ENCODE measurements at places on chromosomes 13 and 19.
A peak's percentile ranks its signal among the peaks of the same experiment; 100 is the strongest.

- DNase-seq: no peak
Measured at GRCh38 chr19:1523412-1524286, at the start of gene PLK5. TSS of gene PLK5 (plus strand) at chr19:1524077. CDS start at chr19:1526997, 2,920 bp downstream.

- DNase-seq: no peak
Measured at GRCh38 chr19:16288544-16288943, 36.1 kb upstream of the KLF2 start.

- DNase-seq: peak; percentile 52
Measured at GRCh38 chr13:21399741-21400140, 59.4 kb downstream of the ZDHHC20 start.

- DNase-seq: no peak
Measured at GRCh38 chr13:95411428-95412040, 110.3 kb upstream of the ABCC4 start.

- no peak for DNase-seq
Measured at GRCh38 chr13:103517066-103517767, 451.0 kb upstream of the SLC10A2 start.

GRCh38 chr13:58994077-58994476 lies 1169.7 kb downstream of the DIAPH3 start:
- no peak for DNase-seq

GRCh38 chr13:77480066-77480465 lies 55.4 kb upstream of the SCEL start:
- DNase-seq: no peak

DNA sequence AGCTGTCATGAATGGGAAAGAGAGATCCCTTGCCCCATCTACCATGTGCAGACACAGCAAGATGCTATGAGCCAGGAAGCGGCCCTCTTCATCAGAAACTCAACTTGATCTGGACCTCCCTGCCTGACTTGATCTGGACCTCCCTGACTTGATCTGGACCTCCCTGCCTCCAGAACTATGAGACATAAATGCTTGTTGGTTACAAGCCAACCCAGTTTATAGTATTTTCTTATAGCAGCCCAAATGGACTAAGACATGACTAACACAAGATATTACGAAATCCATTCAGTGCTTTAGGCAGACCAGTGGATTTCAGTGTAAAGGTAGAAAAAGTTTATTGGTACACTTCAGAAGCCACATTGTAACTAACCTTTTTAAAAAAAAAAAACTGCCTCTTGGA lies 15.6 kb downstream of the PCID2 start:
- DNase-seq: no peak

GRCh38 chr19:31140717-31141116 lies 208.5 kb downstream of the TSHZ3 start:
- DNase-seq: no peak

GRCh38 chr19:33260628-33261418 lies 35.2 kb upstream of the SLC7A10 start:
- DNase-seq: peak; percentile 94

DNA sequence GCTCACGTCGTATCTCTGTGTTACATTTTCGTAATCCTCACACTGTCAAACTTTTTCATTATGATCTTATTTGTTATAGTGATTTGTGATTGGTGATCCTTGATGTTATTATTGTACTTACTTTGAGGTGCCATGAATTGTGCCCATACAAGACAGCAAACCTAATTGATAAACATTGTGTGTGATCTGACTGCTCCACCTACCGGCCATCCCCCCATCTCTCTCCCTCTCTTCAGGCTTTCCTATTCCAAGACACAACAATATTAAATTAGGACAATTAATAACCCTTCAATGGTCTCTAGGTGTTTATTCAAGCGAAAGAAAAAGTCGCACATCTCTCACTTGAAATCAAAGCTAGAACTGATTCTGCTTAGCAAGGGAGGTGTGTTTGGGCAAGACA lies 349.3 kb downstream of the RBM26 start:
- no peak for DNase-seq

DNA sequence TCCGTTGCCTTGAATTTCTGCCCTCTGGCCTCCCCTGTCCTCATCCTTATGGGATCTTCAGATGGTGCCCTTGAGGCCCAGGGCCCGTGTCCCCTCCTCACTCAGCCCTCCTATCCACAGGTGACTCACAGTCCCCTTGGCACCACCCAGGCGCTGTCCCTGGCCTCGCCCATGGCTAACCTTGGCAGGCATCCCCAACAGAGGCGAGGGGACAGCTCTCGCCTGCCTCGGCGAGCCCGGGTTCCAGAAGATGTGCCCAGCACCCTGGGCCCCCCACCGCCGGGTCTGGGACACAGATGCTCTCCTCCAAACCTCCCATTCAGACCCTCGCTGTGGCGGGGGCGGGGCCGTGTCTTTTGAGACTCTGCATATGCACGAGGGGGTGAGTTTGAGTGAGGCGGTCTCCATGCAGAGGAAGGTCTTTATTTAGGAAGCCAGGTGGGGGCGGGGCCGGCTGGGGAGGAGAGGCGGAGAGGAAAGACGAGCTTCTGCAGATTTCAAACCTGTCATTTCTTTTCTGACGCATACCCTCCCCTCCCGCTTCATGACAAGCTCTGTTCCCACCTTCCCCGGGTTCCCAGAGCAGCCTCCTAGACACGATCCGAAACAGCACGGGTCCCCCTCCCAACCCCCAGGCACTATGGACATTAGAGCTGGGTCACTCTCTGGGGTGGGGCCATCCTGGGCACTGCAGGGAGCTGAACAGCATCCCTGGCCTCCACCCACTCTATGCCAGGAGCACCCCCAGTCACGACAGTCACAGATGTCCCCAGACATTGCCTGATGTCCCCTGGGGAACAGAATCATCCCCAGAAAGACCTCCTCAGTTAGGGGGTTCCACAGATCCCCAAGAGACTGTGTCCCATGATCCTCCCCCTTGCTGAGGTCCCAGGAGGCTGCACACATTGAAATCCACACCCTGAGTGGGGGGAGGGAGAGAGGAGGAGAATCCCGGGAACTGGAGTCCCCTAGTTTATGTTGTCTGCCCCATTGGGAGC lies 48.5 kb downstream of the GNG7 start:
- no peak for DNase-seq

GRCh38 chr13:101896541-101896940 lies 444.1 kb downstream of the ITGBL1 start:
- DNase-seq: no peak

GRCh38 chr13:66586489-66586888 lies 643.6 kb downstream of the PCDH9 start:
- DNase-seq: no peak

DNA sequence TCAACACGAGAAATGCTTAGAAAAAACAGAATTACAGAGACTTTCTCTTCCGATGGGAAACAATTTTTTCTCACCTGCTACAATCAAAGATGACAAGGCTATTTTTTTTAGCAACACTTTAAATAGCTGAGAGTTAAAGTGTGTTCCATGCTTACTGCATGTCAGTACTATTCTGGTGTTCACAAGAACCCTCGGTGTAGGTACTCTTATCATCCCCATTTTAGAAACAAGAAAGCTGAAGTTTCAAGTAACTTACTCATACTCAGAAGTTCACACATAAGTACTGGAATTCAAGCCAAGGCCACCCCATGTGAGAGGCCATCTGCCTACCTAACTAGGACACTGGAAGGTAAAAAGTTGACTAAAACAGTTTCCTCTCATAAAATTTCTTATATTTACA lies 9.0 kb upstream of the TNFRSF19 start:
- no peak for DNase-seq

GRCh38 chr19:37980419-37981170 lies 73.6 kb downstream of the SIPA1L3 start:
- DNase-seq: no peak

DNA sequence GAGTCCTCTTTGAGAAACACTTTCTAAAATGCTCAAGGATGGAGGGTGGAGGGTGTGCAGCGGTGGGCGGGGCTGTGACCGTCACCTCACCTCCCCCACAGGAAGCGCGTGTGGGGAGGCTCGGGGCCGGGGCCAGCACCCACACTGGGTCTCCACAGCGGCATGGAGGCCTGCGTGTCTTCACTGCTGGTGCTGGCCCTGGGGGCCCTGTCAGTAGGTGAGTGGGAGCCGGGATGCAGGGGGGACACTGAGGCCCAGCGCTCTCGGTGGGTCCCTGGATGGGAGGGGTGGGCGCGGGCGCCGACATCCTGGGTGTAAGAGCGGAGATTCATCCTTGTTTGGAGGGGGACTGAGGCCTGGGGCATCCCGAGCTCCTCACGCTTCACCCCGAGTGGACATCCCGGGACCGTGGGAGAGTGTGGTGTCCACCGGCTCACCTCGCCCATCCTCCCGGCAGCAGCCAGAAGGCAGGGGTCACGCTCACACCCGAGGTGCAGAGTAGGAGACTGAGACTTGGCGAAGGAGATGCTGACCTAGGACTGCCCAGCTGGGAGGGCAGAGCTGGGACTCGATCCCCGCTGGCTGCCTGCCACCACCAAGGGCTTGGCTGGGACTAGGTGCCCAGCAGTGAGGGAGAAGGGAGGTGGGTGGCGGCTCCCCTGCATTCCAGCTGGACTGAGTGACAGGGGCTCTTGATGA lies at the start of gene GZMM:
GZMM (plus strand) TSS at position 144 of the 699 bp plus-strand sequence; CDS start at position 163, 19 bp downstream.
- no peak for DNase-seq

- no peak for DNase-seq
Measured at GRCh38 chr13:100131863-100132574, 43.1 kb downstream of the PCCA start.

DNA sequence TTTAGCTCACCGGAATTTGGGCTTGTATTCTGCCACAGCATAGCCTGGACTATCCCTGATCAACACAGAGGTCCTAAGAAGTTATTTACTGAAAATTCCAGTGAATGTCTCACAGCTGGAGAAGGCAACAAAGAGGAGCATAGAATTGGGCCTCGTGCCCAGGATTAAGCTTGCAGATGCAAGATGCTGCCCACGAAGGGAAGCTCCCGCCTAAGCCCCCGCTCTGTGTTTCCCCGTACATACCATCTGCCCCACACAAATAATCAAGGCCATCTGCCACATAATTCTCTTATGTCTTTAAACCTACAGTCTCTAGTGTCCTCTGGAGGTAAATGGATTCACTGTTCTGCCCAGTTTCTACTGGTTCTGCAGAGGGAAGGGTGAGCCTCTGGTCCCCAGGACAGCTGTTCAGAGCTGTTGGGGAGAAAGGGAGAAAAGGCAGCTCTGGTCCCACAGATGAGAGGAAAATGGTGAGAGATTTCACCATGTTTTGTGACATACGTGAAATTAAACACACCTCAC lies 7.4 kb upstream of the TPP2 start:
- no peak for DNase-seq

GRCh38 chr13:103067751-103068555 lies 1.7 kb upstream of the SLC10A2 start:
- no peak for DNase-seq

DNA sequence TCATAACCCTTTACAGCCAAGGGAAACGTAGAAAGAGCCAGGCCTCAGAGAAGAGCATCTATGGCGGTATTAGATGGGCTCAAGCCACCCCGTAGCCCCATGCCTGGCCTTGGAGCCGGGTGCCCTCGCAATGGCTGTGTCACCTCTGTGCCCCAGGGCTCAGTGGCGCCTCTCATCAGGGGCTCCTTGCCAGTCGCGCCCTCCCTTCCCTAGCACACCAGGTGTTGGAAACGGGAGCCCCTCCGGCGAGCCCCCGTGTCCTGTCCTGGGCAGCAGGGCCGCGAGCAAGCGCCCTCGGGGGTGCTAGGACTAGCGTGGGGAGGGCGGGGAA lies 453 bp downstream of the ZNF256 start:
- no peak for DNase-seq

- DNase-seq: no peak
Measured at GRCh38 chr13:105151639-105152038, 1383.8 kb downstream of the EFNB2 start.

DNA sequence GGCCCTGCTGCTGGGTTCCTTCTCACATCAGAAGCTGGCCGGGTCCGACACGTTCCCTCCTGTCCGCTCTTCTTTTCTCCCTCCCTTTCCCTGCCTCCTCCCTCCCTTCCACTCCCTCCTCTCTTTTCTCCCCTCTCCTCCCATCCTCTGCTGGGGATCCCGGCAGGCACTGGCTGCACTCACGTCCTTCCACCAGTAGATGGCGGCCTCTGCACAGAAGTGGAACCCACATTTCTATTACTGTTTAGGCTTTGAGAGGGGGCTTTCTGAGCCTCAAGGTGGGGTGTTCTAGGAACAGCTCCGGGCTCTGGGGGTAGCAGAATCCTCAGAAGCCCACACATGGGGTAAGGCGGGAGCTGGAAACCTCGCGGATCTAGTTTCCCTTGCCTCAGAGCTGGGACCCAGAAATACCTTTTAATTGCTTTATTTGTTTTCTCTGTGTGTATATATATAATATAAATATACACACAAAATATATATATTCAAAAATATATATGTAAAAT lies 294.2 kb downstream of the ZNF536 start:
- no peak for DNase-seq

DNA sequence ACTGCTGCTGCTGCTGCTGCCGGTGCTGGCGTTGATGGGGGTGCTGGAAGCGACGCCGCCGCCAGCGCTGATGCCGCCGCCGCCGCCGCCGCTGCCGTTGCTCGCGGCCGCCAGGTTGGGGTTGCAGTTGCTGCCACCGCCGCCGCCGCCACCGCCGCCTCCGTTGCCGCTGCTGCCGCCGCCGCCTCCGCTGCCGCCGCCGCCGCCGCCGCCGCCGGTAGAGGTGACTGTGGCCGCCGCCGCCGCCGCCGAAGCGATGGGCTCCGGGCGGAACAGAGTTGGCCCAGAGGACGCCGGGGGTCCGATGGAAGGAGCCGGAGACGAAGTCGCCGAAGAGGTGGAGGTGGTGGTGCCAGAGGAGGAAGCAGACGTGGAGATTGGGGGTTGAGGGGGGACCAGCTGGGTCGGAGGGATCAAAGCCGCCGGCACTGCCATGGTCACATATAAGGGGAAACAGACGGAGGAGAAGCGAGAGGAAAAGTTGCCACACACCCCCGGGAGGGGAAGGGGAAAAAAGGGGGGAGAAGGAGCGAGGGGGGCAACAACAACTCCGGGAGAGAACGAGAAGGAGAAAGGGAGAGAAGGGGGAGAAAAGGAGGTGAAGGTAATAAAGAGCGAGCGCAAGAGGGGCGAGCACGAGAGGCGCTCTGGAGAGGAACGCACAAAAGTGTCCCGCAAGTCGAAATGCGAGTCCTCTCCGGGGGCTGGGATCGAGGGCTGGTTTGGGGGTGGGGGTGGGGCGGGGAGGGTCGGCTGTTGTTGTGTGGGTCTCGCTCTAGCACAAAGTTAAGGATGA lies 471 bp downstream of the DACH1 start:
- peak; percentile 58 for DNase-seq

- no peak for DNase-seq
Measured at GRCh38 chr13:94419925-94420305, 59.6 kb downstream of the DCT start.

DNA sequence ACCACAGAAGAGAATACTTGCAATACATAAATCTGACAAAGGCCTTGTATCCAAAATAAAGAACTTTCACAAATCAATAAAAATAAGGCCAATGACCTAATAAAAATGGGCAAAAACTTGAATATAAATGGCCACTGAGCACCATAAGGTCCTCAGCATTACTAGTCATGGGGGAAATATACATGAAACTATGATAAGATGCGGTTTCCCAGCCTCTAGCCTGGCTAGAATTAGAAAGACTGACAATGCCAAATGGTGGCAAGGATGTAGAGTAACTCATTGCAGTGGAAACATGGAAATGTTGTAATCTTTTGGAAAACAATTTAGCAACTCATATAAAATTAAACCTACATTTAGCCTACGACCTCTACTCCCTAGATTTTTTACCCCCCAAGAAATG lies 227.1 kb downstream of the GGACT start:
- no peak for DNase-seq

GRCh38 chr13:30159446-30159839 lies 147.9 kb downstream of the KATNAL1 start:
- no peak for DNase-seq

GRCh38 chr13:70568571-70568970 lies 460.3 kb upstream of the KLHL1 start:
- no peak for DNase-seq

Measured in GF-D8 (cell line).